ENCODE measurements at places on chromosomes 4 and X.

DNA sequence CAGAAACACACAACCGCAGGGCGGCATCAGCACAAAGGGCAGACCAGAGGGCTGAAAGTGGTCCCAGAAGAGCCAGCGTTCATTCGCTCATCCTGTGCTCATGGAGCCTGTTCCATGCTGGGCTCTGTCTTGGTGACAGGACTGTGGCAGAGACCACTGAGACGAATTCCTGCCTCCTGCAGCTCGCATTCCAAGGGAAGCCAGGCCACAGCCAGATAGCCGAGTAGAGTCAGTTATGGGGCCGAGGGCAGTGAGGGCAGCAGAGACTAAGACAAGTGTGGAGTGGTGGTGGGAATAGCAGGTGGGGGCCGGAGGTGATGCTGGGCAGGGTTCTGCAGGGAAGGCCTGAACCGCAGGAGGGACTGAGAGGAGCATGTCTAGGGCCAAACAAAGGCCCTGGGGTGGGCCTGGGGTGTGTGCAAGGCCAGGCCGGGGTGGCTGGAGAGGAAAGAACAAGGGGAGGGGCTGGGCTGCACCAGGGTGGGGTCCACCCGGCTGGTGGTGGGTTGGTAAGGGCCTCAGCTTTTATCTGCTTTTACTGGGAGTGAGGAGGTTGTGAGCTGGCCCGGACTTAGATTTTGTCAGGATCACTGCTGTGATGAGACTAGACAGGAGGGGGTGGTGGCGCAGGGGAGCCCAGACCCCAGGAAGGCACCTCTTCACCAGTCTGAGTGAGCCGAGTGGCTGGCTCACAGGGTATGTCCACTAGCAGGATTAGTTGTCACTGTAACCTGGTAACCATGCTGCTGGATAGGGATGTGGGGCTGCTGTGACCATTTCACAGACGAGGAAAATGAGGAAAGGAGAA is 6.3 kb downstream of the PSAPL1 start:
- DNase-seq = no peak

DNA sequence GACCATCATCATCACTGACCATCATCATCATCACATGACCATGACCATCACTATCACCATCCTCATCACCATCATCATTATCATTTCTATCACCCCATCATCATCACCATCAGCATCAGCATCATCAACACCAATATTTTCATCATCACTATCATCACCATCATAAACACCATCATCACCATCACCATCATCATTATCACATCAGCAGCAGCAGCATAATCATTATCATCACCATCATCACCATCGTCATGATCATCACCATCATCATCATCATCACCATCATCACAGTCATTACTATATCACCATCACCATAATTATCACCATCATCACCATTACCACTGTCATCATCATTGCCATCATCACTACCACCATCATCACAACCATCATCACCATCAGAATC is 117.6 kb downstream of the DHRSX start:
- DNase-seq = no peak

DNA sequence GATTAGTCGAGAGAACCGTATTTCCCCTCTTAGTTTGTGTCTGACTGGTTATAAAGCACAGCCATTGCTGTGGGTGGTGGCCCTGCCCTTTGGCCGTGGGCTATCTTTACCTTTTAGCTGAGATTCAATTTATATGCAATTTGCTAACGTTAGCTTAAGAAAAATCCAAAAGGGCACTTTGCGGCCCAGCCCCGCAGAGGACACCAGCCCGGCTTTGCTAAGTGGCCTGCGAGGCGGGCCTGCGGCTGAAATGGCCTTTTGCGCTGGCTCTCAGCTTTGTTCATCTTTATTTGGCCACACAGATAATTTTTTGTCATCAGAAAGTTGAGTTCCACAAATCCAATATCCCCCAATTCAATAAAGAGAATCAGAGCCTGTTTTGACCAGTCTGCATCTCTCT is 48.3 kb downstream of the CPZ start:
- no peak for DNase-seq

- peak; percentile 2 for DNase-seq
Measured at GRCh38 chr4:75939890-75940691, 722 bp downstream of the NAAA start.

DNA sequence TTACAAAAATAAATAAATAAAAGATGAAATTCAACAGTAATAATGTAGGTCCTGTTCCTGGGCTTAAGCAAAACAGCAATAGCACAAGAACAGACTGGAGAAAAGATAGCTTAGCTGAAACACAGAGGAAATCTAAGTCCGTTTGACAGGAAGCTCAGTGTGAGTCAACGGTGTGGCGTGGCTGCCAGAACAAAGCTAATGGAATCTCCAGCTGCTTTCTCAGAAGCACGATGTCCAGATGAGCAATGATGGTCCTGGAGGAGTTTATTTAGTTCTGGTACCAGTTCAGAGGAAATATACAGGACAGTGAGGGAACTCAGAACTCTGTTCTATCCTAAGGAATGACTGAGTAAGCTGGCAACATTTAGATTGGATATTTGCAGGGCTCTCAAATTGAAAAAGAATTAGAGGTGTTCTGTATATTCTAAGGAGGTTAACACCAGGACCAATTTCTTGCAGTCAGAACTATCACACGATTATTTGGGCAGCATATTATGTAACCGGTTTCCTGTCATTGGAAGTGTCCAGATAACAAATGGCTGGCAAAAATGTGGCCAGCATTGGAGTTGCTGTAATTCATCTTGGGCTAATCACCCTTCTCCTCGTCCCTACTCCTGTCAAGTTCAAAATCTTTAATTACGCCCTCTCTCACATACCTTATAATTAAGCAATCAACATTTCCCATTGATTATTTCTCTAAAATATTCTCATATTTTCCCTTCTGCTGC is 12.7 kb downstream of the GAB3 start:
- no peak for DNase-seq

- no peak for DNase-seq
Measured at GRCh38 chr4:145920205-145920604, 18.4 kb downstream of the ZNF827 start.

DNA sequence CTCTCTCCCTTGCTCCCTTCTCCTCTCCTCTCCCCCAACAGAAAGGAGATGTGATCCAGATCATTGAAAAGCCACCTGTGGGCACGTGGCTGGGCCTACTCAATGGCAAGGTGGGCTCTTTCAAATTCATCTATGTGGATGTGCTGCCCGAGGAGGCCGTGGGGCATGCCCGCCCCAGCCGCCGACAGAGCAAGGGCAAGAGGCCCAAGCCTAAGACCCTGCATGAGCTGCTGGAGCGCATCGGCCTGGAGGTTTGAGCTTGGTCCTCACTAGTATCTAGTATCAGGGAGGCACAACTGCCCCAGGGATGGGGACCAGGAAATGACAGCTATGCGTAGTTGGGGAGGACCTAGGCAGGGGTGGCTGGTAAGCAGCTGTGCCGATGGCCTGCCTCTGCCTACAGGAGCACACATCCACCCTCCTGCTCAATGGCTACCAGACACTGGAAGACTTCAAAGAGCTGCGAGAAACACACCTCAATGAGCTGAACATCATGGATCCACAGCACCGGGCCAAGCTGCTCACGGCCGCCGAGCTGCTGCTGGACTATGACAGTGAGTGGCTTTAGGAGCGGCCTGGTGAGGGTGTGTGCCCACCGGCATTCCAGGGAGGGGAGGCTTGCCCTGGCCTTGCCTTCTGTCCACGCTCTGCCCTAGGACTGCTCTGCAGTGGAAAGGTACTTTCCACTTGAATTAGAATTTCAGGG is 13.0 kb downstream of the SASH3 start:
- DNase-seq = no peak

GRCh38 chrX:20320461-20321159 is 53.9 kb upstream of the RPS6KA3 start:
- DNase-seq = no peak

DNA sequence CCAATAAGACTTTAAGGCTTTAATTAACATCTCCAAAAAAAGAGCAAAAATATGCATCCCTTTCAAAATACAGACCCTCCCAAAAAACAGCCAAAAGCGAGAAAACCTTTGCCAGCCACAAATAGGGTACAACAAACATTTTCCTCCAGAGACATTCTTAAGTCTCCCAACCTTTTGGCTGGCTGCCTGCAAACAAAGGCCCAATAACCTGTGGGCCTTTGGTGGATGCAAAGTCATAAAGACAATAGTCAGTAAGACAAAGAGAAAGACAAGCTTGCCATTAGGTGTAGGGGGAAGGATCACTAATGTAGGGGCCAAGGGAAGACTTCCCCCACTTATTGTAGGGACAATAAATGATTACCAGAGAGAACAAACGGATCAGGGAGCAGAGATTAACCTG is 215.5 kb upstream of the ZFP42 start:
- DNase-seq = no peak

DNA sequence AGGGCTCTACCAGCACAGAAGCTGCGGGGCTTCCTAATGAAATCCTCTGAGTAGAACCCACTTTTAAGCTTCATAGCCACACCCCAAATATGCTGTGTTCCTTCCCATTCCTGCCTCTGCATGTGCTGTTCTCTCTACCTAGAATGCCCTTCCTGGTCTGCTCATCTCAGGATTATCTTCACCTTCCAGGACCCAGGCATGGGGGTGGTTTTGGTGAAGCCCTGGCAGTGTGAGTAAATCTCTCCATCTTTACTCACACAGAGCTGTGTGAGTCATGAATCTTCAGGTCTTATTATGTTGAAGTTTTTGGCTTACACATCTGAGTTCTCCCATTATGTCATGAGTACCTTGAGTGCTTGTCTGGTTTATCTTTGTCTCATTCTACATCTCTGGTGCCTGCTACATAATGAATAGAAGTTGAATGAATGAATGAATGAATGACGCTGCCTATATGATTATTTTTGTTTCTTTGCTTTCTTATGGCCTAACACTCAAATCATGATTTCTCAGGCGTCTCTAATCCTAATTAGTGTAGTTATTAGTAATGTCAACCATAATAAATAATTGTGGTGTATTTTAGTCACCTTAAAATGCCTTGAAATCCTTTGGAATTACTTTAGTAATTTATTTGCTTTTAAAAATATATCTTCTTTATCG is 41.9 kb downstream of the HADH start:
- DNase-seq = no peak

GRCh38 chr4:48778431-48779094 is 1.5 kb downstream of the FRYL start:
- DNase-seq = no peak

DNA sequence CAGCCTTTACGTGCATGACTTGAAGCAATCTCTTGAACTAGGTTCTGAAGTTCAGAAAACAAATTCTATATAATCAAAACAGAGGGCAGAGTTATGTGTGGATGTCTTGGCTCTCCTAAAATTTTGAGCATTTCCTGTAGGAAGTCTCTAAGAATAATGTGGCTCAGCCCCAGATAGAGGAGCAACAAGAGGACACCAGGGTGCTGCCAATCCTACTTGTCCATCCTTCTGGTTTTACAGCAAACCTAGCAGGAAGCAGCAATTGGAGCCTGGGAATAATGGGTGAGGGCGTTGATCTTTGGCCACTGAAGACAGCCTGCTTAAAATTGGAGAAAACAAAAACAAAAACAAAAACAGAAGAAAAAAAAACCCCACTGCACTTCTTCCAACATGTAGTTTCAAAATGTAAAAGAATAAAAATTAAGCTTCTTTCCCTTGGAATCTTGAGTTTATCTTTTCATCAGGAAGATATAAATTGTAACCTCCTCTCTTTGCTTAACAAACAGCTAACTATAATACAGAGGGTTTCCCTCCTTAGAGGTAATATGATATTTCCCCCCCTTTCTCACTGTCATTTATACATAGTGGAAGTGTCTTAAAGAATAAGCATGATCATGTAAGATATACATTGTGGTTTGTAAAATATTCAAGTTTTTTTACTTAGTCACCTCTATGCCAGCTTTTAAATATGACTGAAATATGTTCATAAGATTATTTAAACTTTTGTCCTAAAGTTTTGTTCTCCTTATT is 130.6 kb downstream of the FBXO8 start:
- DNase-seq = no peak

DNA sequence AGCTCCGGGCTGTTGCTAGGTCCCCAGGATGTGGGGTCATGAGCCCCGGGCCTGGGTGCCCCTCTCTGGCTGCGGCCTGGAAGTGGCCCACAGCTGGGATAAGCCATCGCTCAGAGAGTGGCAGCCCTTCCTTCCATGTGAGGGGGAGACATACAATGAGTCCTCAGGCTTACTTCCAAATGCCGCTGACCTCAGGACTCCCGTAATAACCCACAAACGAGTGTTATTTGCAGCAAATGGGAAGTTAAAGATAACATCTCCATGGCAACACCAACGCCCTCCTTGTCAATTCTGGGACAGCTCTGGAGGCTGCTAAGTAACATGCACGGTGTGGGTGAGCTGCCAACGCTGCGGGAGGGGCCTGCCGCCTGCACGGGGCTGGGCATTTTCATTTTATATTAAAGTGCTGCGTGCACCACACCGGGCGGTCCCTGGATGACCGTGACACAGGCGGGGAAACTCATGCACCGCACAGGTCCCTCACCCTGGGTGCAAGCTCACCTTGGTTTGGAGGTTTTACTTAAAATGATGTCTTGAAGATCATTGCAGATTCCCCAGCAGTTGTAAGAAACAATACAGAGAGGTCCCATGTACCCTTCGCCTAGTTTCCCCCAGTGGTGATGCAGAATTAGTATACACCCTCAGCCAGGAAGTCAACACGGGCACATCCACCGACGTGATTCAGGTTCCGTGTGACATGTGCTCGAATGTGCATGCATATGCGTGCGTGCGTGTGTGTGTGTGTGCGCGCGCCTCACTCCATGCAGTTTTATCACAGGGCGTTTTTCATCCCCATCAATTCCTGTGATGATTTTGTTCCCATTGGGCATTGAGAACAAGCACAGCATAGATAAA is 79.4 kb downstream of the ABLIM2 start:
- DNase-seq = peak; percentile 23

- no peak for DNase-seq
Measured at GRCh38 chr4:32790803-32791202, 2070.6 kb downstream of the PCDH7 start.

DNA sequence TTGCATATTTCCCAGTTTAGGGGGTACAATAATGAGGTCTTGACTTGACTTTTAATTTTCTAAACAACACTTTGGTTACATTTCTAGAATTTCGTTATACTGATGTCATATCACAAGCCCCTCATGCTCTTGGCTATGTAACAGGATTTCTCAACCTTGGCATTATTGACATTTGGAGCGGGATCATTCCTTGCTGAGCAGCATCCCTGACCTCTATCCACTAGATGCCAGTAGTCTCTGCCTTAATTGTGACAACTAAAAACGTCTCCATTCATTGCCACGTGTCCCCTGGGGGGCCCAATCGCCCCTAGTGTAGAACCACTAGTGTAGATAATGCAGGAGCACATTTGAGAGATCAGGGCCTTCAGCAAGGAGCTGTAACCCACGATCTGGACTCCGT is 234.2 kb upstream of the MID1 start:
- DNase-seq = no peak

DNA sequence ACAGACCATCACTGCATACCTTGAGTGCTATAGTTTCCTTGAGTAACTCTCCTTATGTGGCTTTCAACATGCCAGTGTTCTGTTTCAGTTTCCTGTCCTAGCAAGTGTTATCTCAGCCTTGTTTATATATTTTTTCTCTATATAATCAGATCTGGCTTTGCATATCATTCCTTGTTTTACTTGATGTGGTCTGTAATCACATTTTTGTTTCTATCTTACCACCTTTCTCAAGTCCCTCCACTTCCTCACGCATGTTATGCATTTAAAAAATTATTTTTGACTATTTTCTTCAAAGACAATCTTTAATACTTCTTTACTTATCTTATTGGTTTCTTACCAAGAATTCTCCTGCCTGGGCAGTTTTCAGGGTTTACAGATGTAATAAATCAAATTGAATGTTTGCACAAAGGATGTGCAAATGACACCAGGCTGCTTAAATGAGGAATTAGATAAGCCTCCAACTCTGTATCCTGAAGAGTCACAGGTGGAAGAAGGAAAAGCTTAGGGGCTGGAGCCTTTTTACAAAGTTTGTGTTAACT is 351.2 kb downstream of the BMPR1B start:
- DNase-seq = no peak

GRCh38 chrX:11239230-11239629 is 54.0 kb upstream of the AMELX start:
- peak; percentile 46 for DNase-seq

Measured in retinal pigment epithelial cell (primary cell).